ENCODE measurements at places on chromosomes 11 and 22.
A peak's percentile ranks its signal among the peaks of the same experiment; 100 is the strongest.

- DNase-seq = no peak
Measured at GRCh38 chr11:101439488-101439887, 144.3 kb downstream of the TRPC6 start.

DNA sequence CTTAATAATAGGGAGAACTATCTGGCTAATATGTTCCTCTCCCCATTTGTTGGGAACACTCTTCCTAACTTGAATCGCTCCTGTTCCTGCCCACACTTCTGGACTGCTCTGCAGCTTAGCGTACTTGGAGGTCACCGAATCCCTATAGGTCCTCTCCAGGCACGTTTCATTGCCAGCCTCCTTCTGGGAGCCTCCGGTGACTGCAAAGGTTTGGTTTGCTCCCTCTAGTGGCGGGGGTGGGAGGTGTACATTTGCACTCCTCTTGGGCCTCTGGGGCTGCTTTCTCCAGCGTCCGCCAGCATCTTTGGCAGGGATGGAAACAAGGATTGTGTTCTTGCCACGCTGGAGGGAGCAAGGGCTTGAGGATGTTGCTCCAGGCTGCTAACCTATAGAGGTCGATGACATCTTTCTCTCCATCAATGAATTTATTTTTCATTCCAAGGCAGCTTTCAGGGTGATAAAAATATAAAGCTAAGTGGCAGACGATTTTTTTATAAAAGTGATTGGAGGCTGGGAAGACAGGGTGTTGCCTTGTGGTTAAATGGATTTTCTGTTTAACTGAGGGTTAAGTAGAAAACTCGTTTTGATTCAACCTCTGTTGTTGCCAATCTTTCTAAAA is 48.7 kb downstream of the TSPAN18 start:
- peak; percentile 66 for DNase-seq

GRCh38 chr11:129237880-129238638 is 45.9 kb upstream of the ARHGAP32 start:
- no peak for DNase-seq

- DNase-seq = no peak
Measured at GRCh38 chr11:78429660-78430059, 12.0 kb upstream of the GAB2 start.

DNA sequence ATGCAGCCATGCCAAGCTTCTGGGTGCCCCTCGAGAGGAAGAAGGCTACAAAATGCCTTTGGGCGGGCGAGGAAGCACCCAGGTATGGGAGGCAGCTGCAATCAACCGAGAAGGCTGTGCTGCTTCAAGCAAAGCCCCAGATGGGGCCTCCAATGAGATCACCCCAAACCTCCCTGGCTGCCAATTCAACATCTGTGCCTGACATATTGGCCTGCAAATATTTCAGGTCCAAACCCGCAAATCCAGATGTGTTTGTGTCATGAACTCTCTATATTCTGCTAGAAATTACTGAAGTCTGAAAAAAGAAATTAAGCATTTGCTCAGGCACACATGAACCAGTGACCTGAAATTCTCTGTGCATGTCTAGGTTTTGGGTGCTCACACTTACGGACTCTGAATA is 78.8 kb upstream of the RCN1 start:
- DNase-seq = no peak

DNA sequence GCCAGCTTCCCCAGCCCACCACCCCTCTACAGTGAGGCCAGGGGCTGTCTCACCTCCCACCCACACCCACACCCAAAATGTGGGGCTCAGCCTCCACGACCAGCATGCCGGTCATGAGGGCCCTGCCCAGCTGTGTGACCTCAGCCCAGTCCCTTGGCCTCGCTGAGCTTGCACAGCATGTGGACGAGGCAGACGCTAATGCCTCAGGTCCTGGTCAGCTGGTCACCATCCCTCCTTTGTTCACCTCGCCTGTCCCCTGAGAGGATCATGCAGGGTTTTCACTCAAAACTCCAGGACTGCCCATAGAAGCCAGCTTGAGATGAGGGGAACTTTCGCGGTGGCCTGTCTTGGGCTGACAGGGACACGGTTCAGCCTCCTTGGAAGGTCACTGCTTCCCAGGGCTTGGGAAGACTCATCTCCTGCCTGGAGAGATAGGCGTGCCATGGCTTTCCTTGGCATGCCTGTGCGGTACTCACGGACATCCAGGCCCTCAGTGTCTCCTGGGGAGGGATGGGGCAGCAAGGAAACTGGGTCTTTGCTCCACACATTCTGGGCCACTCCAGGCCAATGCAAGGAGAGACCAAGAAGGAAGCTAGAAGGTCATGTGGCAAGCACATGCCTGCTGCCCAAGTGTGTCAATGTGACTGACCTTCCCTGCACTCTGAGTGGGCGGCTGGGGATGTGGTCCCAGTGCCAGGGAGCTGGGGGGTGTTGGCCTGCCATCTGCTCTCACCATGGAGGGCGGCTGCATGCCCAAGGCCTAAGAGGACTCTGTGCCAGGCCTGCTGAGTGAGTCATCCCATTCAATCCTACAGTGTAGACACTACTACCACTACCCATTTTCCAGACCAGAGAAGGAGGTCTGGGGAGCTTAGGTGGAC is 3.2 kb upstream of the RTN4R start:
- DNase-seq = no peak

GRCh38 chr11:76267556-76267955 is 61.3 kb upstream of the WNT11 start:
- DNase-seq = no peak

DNA sequence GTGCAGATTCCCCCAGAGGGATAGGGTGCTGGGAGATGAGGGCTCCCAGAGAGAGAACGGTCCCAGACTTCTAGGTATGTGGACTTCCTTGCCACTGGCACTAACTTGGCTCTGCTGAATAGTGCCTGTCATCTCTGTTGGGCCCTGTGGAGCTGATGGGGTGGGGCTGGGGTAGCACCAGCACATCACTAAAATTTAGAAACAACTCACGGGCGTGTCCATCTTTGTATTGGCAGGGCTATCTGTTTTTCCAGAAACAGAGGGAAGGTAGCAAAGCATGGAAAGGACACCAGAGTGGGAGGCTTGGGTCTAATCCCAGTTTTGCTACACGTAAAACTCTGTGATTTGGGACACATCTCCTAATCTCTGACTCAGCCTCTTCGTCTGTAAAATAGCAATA is 25.8 kb downstream of the SWAP70 start:
- DNase-seq = no peak

GRCh38 chr22:35299217-35299672 is 449 bp upstream of the TOM1 start:
- peak; percentile 71 for DNase-seq

- peak; percentile 53 for DNase-seq
Measured at GRCh38 chr22:41021613-41022454, 70.6 kb upstream of the EP300 start.

DNA sequence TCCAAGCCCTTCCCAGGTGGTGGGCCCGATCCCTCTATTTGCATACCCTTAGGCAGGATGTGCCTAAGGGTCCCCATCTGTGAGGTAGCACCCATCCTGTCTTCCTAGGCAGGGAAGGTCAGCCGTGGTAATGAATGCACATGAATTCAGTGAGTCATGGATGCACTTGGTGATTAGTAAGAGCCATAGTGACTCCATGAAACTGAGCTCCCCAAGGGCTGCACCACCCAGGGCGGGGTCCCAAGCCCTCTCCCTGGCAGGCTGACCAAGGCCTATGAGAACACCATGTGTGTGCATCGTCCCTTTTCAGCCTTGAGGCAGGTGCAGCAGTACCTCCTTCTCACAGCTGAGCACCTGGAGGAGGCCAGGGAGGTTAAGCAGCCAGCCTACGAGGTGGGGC is 15.6 kb upstream of the SUSD2 start:
- DNase-seq = no peak

- DNase-seq = no peak
Measured at GRCh38 chr11:2521081-2521732, 76.4 kb downstream of the KCNQ1 start.

DNA sequence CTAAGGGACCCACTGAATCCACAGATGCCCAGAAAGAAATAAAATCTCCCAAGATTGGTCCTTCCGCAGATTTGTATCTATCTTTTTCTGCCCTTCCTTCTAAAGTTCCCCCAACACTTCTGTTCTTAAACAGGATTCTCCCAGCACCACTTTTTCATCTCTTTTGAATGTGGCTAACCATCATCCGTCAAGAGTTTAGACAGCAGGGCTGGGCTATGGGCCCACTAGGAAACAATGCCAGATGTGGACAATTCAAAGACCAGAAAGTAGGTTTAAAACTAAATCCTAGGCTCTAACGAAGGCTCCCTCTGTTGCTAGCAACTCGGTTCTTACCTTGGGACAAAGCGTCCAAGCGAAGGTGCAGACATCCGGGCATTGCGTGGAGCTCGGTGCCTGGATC is 100.0 kb downstream of the AMBRA1 start:
- no peak for DNase-seq

GRCh38 chr22:16970446-16970845 is 37.6 kb downstream of the GAB4 start:
- DNase-seq = no peak

- DNase-seq = no peak
Measured at GRCh38 chr22:19709063-19709769, 5.1 kb upstream of the SEPTIN5 start.

DNA sequence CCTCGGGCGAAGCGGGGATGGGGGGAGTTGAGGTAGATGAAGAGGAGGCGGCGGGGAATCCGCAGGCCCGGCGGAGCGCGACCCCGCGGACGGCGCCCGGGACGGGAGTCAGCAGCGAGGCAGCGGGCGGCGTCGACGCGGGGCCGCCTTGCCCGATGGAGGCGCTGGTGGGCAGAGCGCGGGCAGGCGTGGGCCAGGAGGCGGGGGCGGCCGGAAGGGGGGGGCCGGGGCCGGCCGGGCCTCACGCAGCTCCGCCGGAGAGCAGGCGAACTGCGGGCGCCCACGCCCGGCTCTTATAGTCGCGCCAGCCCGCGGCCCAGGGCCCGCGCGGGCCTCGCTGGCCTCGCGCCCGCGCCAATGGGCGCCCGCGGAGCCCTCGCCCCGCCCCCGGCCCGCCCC is at the start of gene IGF2:
TSS of gene IGF2 (minus strand) at position 267 of the 399 bp plus-strand sequence. CDS start 3,866 bp downstream, outside the sequence.
- DNase-seq = no peak

- peak; percentile 90 for DNase-seq
Measured at GRCh38 chr11:2532704-2533586, 88.1 kb downstream of the KCNQ1 start.

DNA sequence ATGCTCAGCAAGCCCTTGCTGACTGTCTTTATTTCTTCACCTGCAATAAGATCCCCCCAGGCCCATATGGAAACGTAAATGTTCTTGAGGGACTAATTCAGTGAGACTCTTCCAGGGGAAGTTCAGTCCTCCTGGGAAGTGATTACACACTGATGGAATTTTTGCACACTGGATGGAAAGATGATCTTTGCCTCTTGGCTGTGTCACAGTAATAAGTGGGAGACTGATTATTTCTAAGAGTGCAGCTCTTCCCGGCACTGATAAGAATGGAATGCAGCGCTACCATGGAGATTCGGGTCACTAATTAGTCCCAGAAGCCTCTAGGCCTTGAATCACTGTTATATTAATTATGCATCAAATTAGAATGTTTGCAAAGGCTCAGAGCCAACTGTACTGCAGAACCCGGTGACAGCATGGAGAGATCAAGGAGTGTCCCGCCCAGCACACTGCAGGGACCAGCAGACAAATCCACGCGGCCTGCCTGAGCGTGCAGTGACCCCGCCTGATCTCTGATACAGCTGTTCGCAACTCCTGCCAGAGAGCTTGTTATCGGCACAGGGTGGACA is 178.3 kb downstream of the SNX19 start:
- no peak for DNase-seq

GRCh38 chr11:58805065-58805464 is 39.4 kb downstream of the GLYATL2 start:
- no peak for DNase-seq

DNA sequence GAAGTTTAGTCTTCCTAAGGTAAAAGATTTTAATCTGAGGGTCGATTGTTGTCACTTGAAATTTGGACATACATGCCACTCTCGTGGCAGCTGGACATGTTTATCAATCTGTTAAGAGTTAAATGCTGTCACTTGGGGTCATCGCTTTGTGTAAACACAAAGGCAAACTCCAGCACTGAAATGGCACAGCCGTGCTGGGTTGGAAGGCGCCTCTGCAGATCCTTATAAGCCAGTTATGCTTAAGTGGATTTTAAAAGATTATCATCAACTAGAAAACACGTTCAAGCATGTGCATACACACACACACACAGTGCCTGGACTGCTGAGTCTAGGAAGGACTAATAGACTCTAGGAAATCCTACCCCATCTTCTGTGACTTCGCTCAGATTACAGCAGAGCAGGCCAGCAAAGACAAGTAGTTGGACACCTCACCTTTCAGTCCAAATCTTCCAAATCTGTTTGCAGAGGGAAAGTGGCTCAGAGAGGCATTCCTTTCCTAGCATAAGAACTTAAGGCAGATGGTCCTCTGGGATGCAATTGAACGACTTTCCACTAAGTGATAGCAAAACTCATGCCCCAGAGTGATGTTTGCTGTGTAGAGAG is 83.7 kb downstream of the CACNG2 start:
- DNase-seq = no peak

- peak; percentile 19 for DNase-seq
Measured at GRCh38 chr11:94876645-94877442, 96.5 kb downstream of the CWC15 start.

DNA sequence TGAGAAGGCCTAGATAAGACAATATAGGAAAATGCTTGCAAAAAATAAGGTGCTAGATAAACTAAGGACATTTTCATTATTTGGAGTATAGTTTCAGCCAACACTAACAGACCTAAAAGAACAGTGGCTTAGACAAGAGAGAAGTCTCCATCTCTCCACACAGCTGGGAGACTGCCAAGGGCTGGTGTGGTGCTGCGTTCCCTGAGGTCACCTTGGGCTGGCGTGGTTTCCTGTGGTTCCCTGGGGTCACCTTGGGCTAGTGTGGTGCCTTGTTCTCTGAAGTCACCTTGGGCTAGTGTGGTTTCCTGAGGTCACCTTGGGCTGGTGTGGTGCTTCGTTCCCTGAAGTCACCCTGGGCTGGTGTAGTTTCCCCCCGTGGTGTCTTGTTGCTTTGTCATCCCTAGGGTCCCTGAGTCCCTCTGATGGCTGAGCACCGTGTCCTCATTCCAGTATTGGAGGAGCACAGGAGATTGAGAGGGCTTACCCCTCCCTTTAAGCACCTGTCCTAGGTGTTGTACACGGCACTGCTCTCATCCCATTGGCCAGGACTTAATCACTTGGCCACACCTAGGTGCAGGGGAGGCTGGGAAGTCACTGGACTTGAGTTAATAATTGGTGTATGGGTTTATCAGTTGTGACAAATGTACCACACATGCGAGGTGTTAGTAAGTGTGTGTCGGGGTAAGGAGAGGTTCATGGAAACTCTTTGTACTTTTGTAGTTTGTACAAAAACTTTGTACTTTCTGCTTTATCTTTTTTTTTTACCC is 14.9 kb downstream of the SAMM50 start:
- DNase-seq = no peak

- DNase-seq = no peak
Measured at GRCh38 chr11:9982796-9983579, 311.0 kb downstream of the SBF2 start.

All from CD4-positive, alpha-beta T cell treated with Interleukin-21 for 1 hour (primary cell).